ENCODE measurements at places on chromosomes 1 and 21.

DNA sequence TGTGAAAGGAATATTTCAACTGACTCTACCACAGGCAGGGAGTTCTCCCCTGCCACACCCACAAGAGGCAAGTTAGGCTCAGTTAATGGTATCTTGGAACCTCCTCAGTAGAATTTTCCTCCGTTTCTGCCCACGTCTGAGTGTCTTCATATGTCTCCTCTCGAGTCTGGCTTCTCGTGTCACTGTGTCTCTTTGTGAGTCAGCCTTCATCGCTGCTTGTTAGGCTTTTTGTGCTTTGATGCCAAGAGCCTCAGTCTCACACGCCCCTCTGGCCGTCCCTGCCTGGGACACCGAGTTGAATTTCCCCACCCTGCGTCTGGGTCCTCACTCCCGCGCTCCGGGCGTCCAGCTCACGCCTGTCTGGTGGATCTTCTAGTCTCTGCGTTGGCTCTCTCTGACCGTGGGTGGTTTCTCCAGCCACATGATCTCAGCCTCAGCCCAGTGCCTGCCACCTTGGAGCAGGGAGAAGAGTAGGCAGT is 125.7 kb upstream of the GADD45A start:
- no peak for DNase-seq

- no peak for DNase-seq
Measured at GRCh38 chr1:9505143-9505542, 34.1 kb upstream of the SLC25A33 start.

DNA sequence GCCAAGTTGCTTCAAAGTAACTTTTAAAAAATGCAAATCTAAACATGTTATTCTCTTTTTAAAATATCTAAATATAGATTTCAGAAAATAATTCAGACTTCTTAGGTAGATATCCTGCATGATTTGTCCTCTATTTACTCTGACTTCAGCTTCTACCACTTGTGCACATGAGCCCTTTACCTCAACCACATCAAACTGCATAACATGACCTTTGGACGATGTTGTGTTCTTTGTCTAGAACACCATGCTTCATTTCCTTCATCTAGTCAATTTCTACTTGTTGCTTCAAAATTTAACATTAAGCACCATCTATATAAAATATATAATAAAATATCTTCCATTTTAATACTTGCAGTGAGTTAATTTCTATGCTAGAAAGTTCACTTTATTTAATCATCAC is 96.9 kb downstream of the PLPP3 start:
- DNase-seq: no peak

GRCh38 chr1:247576514-247576913 is 11.6 kb upstream of the OR2G2 start:
- DNase-seq: peak; percentile 13

DNA sequence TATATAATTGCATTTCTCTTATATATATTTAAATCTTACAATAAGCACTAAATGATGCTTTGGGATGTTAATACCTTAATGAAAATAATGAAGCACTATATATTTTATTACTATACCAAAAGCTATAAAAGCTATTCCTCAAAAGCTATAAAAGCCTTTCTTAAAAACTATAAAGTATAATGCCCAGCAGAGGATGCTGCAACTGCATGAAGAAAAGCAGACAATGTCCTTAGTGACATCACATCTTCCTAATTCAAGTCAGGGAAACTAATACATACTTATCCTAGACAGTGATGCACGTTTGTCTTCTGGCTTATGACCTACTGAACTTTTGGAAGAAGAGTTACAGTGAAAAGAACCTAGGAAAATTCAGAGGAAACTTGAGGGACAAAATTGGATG is 13.6 kb upstream of the C1orf185 start:
- DNase-seq: no peak
